ENCODE measurements at places on chromosomes 3 and 15. TPM values are rescaled to one million over a fixed set of nuclear protein-coding genes. Genes with fewer than 3 reads are reported as not detected.

The CCDC191 gene
- 10.8 TPM for total RNA-seq

The SCG5 gene
- total RNA-seq, result 310 TPM

The COL8A1 gene
- total RNA-seq, result 3.7 TPM

The MAGI1 gene
- 61.0 TPM for total RNA-seq

The NBEAL2 gene
- total RNA-seq, result 14.9 TPM
